ENCODE measurements at places on chromosomes 2 and 18. TPM values are rescaled to one million over a fixed set of nuclear protein-coding genes. Genes with fewer than 3 reads are reported as not detected.

The OXER1 gene
- 1.8 TPM for total RNA-seq

The MRPL33 gene
- 48.3 TPM for total RNA-seq

The NAB1 gene
- total RNA-seq: 29.4 TPM

The CGREF1 gene
- total RNA-seq: not detected

The TRAK2 gene
- 63.0 TPM for total RNA-seq

The ABCG5 gene
- total RNA-seq: 0.26 TPM

The ANO7 gene
- 3.1 TPM for total RNA-seq

The TCF23 gene
- total RNA-seq: 3.2 TPM

The NGEF gene
- total RNA-seq: not detected

The MYCN gene
- total RNA-seq: 1.3 TPM

The MALL gene
- total RNA-seq: 6.2 TPM

The MEX3C gene
- 42.9 TPM for total RNA-seq

The CCDC121 gene
- 4.0 TPM for total RNA-seq

The DYNAP gene
- total RNA-seq: 2.0 TPM

The CDK15 gene
- 0.64 TPM for total RNA-seq

The MYO7B gene
- total RNA-seq: 48.9 TPM

The SLC30A3 gene
- total RNA-seq: 0.34 TPM

The SIGLEC15 gene
- total RNA-seq: 3.0 TPM

The INHBB gene
- 0.29 TPM for total RNA-seq

The OR6B2 gene
- not detected for total RNA-seq

The RAB17 gene
- total RNA-seq: not detected

The FBLN7 gene
- 8.7 TPM for total RNA-seq

The WNT6 gene
- 10.9 TPM for total RNA-seq

The DSG2 gene
- total RNA-seq: 0.15 TPM

The ERMN gene
- total RNA-seq: 10.0 TPM

The SKOR2 gene
- total RNA-seq: not detected

The CD28 gene
- 19.7 TPM for total RNA-seq

All from spleen (tissue), 13 donors.